ENCODE measurements at places on chromosomes 3 and 15.

GRCh38 chr3:134374791-134375581 is 739 bp upstream of the AMOTL2 start:
- no peak for DNase-seq

- DNase-seq, result peak; percentile 12
These were observed 907 bp downstream of the TATDN2 start for GRCh38 chr3:10248984-10249748.

DNA sequence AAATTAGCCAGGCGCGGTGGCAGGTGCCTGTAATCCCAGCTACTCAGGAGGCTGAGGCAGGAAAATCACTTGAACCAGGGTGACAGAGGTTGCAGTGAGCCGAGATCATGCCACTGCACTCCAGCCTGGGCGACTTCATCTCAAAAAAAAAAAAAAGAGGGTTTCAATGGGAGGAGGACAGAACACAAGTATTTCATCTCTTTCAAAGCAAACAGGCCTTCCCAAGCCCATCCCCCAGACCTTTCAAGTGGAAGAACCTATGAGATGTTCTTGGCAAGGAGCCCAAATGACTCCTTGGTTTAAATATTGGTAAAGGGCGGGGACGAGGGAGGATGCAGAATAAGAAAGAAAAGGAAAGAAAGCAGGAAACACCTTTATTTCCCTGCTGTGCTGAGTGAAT is 62.2 kb upstream of the MCF2L2 start:
- DNase-seq, result no peak

- no peak for DNase-seq
These were observed 56.6 kb downstream of the RLBP1 start for GRCh38 chr15:89164712-89165211.

DNA sequence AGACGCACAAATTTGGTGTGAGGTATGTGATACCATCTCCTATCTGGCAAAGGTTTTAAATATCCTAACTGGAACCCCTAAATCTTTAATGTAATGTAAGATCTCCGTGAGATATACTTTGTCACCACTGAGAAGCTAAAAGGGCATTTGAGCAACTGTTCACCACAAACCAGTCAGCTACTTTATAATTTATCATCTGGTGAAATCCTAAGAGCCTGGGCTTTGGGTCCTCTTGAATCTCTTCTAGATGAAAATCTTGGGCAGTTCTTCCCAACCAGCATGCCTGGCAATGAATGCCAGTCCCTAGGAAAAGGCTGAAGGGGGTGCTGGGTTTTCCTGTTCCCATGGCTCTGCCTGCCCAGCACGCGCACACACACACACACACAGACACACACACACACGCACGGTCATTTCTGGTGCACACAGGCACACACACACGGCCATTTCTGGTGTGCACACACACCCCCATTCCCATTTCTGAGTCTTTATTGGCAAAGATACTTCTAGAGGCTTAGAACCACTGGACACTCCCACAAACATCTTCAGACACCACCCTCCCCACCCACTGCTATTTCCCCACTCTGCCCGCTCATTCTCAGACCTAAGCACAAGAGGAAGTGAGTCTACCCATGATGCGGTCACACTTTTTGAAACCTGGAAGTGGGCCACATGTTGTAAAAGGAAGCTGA is 72.6 kb downstream of the MYO1E start:
- no peak for DNase-seq

DNA sequence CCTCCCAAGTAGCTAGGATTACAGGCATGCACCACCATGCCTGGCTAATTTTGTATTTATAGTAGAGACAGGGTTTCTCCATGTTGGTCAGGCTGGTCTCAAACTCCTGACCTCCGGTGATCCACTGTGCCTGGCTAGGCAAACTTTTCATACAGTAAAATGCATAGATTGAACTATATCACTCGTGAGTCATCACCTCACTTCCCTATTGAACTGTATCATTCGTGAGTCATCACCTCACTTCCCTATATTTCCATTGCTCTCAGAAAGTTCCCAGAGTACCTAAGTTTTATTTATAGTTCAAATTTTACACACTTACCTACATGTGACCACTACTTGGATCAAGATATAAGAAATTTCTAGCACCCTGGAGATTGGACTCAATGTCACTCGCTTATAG is 73.6 kb upstream of the ACAD9 start:
- no peak for DNase-seq

- DNase-seq, result peak; percentile 55
These were observed 18.0 kb downstream of the ZDHHC19 start for GRCh38 chr3:196193133-196193735.

DNA sequence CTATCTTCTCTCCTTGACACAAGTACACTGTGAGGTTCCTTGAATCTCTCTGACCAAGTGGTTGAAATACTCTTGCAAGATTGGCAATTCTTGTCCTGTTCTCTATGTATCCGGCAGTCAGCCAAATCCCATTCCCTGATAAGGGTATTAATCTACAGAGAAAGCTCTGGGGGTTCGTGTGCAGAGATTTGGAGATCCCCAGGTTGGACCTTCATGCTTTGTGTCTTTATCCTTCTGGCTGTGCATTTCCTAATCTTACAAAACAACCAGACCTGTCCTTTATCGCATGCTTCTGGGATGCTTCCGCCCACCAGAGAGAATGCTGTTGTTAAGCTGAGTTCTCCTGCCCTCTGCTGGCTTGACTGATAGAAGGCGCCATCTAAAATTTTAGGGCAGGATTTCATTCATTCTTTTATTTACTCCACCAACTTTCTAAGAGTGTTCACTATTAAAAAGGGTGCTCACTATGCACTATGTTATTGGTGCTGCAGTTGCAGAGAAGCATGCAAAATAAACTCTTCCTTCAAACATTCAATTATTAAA is 8.6 kb upstream of the SST start:
- DNase-seq, result no peak

DNA sequence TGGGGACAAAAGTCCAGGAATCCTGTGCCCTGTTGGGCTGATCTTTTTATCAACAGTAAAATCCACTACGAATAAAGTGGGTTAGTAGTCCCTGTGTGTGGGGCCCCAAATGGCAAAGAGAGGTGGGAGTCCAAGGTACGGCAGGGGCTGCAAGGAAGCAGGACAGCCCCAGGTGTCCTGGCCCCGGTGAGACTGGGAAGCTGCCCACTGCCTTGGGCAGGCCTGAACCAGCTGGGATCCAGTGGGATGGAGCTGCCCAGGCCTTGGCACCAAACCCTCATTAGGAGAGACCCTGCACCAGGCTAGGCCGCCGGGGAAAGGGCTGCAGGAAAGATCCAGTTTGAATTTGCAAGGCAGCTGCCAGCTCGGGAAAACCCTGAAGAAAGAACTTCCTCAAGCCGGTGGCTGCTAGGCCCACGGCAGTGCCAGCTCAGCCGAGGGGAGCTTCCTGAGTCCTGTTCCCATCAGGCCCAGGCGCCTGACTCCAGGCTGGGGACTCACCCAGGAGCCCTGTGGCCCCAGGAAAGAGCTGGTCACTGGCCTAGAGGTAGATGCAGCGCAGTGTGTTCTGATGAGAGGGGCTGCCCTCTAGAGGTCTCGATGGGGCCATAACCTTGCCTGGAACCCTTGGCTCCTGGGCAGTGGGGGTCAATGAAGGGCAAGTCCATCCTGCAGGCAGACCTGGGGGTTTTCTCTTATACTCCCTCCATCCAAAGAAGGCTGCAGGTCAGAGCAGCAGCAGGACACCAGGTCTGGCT is 14.4 kb upstream of the GNAI2 start:
- no peak for DNase-seq

- DNase-seq, result no peak
These were observed 22.2 kb downstream of the EPHB1 start for GRCh38 chr3:134817297-134817696.

DNA sequence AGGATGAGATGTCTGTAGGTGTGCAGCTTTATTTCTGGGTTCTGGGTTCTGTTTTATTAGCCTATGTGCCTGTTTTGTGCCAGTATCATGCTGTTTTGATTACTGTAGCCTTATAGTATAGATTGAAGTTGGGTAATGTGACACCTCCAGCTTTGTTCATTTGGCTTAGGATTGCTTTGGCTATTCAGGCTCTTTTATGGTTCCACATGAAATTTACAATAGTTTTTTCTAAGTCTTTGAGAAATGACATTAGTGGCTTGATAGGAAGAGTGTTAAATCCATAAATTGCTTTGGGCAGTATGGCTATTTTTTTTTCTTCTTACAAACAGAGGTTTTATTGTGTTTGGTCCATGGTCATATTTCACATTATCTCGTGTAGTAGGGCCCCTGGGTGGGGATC is 285.8 kb upstream of the GADL1 start:
- DNase-seq, result no peak

- no peak for DNase-seq
These were observed 11.9 kb downstream of the WDR72 start for GRCh38 chr15:53747501-53748068.

GRCh38 chr3:129121016-129121791 is 400 bp downstream of the RAB43 start:
- peak; percentile 86 for DNase-seq

GRCh38 chr3:131007782-131008181 is 18.8 kb downstream of the ASTE1 start:
- no peak for DNase-seq

DNA sequence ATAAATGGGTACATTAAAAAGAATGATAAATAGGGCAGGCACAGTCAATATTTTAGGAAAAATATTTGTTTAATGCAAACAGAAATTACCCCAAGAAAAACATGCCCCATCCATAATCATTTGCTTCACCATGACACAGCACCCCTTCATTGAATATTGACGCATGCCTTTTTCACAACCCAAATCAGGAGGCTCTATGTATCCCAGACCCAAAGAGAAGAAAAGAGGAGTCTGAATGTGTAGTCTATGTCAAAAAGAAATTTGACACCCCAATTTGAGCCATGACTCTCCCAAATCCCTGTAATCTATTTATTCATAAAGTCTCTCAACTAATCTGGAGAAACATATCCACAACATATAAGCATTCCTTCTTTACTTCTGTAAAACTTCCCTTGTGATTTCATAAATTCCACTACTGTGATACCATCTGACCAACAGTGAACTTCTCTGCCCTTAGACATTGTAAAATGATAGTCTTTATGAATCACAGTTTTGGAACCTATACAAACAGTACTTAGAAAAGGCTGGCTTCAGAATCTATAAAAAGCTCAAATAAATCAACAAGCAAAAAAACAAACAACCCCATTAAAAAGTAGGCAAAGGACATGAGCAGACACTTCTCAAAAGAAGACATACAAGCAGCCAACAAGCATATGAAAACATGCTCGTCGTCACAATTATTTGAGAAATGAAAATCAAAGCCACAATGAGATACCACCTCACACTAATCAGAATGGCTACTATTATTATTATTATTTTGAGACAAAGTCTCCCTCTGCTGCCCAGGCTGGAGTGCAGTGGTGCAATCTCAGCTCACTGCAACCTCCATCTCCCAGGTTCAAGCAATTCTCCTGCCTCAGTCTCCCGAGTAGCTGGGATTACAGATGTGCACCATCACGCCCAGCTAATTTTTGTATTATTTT is 53.4 kb upstream of the XRN1 start:
- no peak for DNase-seq

GRCh38 chr3:126607214-126607908 is 47.6 kb downstream of the TXNRD3 start:
- DNase-seq, result no peak

DNA sequence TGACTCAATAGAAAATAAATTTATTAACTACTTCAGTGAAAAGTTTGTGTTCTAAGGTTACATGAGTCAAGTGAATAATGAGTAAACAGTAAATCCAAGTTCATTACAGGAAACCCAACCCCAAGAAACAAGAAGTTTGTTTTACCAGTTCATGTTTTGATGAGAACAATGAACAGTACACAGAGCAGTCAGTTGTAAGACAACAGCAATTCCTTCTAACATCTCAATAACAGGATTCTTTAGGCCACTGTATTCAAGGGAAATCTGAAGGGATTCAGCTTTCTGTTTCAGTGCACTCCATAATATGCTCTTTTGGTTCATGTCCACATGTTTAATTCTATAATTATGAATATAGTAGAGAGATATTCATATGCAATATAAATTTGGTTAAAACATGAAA is 18.4 kb downstream of the ATR start:
- DNase-seq, result no peak

DNA sequence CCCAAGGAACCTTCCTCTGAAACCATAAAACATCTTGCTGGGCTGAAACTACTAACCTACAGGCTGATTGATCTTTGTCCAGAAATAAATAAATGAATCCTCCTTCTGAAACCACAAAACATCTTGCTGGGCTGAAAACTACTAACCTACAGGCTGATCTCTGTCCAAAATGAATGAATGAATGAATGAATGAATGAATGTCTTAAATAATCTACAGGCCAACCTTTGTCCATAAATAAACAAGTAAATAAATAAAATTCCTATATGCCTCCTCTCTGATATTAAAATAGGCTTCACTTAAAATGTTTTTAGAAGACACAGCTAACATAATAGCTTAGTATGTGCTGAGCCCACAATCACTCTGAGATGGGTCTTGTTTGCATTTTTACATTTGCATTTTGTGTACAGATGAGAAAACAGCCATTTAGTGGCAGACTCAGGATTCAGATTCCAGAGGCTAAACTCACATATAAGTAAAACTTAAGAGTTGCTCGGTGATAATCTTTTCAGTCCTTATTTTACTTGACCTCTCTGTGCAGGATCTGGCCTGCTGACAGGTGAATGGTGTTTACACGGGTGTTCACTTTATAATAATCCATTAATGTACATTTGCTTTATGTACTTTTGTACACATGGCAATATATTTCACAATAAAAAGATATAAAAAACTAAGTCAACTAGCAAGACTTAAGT is 10.4 kb downstream of the TJP1 start:
- no peak for DNase-seq

- DNase-seq, result no peak
These were observed 8.8 kb downstream of the ADPRH start for GRCh38 chr3:119588112-119588511.
